ENCODE measurements at places on chromosomes 6 and 20.
A peak's percentile ranks its signal among the peaks of the same experiment; 100 is the strongest.

DNA sequence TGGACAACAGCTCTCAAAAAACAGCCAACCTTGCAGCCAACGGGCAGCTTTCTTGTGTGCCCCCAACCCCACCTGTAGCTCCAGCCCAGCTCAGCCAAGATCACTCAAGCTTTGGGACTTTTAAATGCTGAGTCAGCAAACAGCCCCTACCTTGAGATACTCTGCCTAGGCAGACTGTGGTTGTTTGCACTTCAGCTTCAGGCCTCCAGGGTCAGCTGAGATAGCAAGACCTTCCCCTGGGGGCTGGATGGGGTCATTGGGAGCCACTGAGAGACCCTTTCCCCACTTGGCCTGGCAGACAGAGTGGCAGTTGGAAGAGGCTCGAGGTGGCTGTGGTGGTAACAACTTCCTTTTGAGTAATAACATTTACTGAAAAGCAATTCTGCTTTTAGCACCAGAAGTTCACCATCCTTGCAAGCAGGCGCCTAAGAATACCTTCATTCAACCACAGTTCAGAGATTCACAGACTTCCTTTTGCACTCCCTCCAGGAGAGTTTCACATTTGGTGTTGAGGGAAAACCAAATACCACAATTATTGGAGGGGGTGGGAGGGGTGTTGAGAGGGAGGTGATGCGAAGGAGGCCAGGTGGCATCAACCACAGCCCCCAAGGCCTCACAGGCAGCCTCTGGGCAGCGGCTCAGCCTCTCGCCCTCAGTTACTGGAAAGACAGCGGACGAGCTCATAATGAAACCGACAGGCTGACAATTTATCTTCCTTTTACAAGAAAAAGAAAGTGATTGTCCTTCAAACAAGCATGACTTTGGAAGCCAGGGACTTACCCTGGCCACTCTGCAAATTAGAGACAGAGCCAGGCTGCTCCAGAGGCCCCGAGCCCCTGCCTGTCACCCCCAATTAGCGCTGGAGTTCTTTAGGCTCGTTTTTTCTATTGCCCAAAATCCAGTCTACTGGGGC lies 148.1 kb downstream of the CEBPB start:
- DNase-seq = no peak

DNA sequence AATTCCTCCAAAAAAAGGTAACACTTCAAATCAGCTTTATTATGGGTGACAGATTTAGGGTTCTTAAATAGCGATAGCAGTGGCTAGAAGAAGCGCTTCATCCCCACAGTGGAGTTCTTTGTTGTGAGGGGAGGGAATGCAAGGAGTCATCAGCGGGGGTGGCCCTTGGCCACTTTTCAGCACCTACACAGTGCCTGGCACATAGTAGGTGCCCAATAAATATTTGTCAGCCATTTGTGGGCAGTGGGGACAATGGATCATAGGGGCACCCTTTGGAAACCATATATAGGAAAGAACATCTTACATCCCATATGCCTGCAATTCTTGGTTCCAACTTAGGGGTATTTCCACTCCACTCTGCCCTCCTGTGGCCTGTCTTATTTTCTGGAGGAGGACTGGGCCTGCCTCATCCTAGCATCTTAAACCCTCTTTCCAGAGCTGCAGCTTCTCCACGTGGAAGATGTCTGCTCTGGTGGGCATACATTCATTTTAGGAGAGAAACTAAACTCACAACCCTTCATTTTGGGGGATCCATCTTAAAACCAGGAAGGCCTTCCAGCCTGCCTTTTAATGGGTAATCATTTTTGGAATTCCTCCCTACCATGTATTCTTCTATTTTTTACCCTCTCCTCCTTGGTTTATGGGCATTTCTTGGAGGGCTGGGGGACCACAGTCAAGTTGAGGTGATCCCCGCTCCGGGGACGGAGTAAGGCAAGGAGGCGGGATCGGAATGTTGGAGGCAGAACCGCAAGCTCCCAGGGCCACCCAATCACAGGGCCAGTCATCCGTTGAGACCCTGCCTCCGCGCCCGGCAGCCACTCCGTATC lies 2.6 kb upstream of the GPSM3 start:
- DNase-seq = peak; percentile 76

- DNase-seq = no peak
Measured at GRCh38 chr6:158698931-158699330, 49.1 kb downstream of the SYTL3 start.

- DNase-seq = no peak
Measured at GRCh38 chr6:117142142-117142541, 123.2 kb upstream of the VGLL2 start.

DNA sequence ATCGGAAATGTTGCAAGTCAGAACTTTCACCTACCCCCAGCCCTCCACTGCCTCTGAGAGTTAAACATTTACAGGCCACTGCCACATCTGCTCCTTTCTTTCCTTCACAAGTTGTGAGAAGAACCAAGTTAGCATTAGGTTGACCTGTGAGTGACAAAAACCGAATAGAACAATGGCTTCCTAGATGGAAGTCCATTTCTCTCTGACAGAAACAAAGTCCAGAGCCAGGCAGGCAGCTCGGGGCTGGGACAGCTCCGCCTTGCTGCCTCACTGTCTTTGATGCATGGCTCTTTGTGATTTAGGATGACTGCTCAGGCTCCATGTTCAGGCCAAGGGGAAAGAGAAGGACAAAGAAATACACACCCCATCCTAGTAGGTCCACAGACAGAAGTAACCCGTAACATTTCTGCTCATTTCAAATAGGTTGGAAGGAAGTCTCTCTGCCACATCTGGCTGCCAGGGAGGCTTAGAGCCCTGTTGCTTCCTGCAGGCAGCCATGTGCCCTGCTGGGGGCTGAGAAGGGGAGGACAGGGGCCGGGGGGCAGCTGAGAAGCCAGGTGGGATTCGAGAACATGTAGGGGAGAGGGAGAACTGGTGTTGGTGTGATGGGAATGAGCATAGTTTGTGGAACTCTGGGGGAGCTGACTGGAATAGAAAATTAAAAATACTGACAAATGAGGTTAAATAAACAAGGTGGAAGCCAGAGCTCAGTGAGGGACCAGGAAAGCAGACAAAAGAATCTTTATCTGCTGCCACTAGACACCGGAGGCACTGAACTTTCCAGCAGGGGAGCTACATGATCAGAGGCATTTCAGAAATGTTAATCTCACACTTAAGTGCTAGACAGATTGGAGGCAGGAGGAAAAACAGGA lies 19.5 kb upstream of the IER3 start:
- no peak for DNase-seq

DNA sequence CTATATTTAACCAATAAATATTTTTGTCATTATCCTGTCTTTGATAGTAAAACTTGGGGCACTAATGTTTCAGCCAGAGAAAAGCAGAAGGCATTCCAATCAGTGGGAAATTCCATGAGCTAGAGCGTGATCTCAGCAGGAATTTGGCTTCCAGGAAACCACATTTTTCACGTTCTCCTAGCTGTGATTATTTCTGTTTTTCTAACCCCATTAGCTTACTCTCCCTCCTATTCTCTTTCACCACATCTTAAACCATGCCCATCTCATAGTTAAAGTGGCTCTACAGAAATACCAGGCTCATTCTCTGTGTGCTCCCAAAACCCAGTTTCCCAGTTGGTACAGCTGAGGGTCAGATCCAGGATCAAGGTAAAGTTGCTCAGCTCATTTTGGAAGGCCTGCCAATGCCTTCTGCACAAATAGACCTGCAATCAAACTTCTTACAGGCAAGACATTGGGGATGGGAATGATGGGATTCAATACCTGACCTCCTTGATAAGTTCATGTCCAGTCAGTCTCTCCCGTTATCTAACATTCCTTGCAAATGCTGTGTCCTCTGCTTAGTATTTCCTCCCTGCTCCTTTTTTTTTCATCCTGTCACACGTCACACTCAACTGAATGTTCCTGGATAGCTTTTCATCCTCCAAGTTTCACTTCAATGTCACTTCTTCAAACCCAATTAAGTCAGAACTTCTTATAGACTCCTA lies 33.1 kb upstream of the TMEM30A start:
- peak; percentile 59 for DNase-seq

- peak; percentile 17 for DNase-seq
Measured at GRCh38 chr20:24318569-24319352, 150.7 kb upstream of the SYNDIG1 start.

DNA sequence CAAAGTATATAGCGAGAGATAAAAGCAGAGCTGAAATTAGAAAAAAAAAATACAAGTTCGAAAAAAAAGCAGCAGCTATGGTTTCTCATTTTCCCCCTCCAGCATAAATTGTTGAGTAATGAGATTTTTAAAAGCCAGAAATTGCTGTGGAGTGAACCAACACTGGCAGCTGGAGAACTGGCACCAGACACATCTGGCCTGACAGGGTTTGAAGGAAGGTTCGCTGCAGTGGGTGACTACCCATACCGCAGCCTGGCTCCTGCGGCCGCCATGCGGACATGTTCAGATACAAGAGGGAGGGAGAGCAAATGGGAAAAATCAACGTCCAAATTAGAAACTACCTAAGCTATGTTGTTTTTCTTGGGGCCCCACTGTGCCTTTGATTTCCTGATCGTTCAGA lies 3.3 kb downstream of the APCDD1L start:
- DNase-seq = peak; percentile 59

- DNase-seq = peak; percentile 86
Measured at GRCh38 chr20:47493175-47493962, 8.3 kb upstream of the NCOA3 start.

DNA sequence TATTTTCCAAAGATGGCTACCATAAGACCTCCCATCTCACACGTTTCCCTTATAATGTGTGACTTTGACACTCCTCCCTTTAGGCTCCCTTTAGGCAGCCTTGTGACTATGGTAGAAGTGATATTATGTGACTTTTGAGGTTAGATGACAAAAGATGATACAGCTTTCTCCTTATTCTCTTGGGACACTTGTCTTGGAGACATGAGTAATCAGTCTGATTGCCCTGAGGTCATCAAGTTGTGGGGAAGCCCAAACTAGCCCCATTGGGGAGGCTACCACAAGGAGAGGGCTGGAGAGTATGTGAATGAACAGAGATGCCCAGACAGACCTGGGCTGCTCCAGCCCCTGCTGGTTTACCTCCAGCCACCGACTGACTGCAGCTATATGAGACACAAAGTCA lies 10.6 kb upstream of the DLK2 start:
- no peak for DNase-seq

- no peak for DNase-seq
Measured at GRCh38 chr20:37376324-37376723, 30.4 kb downstream of the SRC start.

GRCh38 chr6:106988664-106989063 lies 14.1 kb upstream of the CD24 start:
- no peak for DNase-seq

DNA sequence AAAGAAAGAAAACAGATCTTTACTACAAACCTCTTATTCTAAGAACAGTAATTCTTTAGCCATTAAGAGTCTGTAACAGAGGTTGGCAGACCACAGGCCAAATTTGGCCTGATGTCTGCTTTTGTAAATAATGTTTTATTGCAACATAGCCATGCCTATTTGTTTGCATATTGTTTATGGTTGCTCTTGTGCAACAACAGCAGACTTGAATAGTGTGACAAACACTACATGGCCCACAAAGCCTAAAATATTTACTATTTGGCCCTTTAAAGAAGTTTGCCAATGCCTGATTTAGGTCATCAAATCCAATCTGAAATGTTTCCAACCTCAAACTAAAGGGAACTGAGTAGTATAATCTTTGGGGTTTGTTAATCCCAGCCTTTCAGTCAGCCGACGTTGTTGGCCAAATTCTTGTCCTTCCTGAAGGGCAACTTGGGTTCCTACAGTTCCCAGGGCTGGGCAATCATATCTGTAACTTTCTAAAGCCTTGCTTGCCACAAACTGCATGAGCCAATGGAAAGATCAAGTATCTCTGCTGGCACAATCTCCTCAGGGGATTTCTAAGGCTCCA lies 33.9 kb upstream of the TBC1D20 start:
- no peak for DNase-seq

- DNase-seq = peak; percentile 27
Measured at GRCh38 chr6:170257376-170257775, 33.5 kb downstream of the DLL1 start.

DNA sequence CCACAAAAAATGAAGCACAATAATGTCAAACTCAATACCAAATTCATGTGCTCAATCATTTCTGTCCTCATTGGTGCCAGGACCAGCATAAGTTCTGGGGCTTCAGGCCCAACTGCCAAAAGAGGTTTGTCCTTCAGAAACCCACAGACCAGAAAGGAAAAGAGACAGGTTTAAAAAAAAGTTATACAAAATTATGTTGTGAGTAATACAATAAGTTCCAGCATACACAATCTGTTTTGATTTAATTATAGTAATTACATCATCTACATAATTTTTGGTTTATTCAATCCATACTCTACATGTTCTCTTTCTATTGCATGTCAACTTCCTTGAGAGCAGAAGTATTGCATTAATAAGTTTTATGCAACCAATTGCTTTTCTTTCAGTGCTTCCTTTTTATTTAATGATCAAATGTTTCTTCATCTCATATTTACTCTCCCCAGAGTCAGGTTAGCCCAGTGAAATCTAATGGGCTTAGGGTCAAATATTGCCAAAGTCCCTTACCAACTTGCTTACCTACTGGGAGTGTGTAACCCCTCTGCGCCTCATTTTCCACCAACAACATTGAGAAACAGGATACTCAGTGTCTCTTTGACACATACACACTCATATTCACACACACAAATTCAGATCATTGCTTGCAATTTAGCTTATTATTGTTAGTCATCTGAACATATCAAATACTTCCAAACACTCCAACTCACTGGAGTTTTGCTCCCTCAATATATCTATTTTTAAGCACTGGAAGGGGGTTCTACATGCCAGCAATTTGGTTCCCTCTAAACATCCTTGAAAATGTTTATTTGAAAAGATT lies 424.4 kb upstream of the MARCKS start:
- DNase-seq = no peak

DNA sequence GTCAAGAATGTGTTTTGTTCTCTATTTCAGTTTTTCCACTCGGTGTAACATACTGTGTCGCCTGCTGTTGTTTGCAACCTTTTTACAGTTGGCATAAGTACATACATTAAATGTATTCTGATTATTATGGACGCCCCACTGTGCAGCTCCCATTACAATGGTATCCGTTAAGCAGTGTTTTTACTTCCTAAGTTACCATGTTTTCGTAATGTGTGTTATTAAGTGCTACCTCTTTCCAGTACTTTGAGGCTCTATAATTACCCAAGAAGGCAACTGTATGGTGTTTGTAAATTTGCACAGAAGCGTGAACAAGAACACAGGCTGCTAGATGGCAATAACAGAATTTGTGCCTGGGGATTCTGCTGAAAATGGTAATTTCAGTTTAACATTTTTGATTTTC lies 568.0 kb upstream of the MARCKS start:
- DNase-seq = no peak

GRCh38 chr6:93447874-93448273 lies 28.5 kb upstream of the EPHA7 start:
- no peak for DNase-seq

- DNase-seq = no peak
Measured at GRCh38 chr20:48669946-48670605, 157.7 kb downstream of the PREX1 start.

DNA sequence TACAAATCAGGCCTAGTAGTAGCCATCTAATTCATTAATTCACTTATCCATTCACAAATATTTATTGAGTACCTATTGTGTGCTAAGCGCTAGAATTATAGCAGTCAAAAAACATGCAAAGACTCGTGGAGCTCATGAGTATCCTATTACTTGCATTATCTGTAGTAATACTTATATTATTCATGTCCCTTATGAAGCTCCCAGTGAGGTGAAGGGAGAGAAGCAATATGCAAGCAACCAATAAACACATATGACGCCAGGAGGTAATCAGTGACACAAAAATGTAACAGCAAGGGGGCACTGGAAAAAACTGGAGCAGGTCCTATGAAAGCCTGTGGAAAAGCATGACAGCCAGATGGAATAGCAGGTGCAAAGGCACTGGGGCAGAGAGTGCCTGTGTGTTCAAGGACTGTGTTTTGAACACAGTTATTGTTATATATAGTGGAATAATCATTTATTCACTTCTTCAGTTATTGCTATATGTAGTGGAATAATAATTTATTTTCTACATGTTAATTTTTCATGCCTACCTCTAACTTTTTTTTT lies 109.5 kb downstream of the KIF13A start:
- DNase-seq = no peak
